ENCODE measurements at places on chromosomes 2 and 18.

GRCh38 chr2:126238251-126238650, 417.7 kb upstream of the GYPC start:
- H3K27ac ChIP-seq: no peak overlapping the region
- no peaks in the 10 kb centered on the region for H3K36me3 ChIP-seq
- H3K27me3 ChIP-seq: no peaks in the 10 kb centered on the region
- no peak overlapping the region for H3K4me3 ChIP-seq

DNA sequence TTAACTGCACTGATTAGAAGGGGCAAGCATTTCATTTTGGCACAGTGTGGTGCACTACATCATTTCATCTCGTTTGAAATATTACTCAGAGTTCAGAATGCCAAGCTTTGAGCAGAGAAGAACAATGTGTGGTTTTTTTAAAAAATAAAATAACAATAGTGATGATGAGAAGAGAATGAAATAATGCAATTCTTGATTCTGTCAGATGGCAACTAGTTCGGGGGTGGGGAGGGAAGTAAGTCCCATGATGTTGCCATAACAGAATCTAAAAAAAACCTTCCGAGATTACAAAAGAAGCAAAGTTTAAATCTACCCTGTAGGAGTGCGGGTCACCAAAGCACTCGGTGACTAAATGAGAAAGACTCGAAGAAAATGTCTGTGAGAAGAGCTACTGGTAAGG, 490.4 kb downstream of the NR4A2 start:
- H3K36me3 ChIP-seq: no peaks in the 10 kb centered on the region
- no peaks in the 10 kb centered on the region for H3K27me3 ChIP-seq
- no peak for DNase-seq
- H3K27ac ChIP-seq: no peak overlapping the region
- H3K4me3 ChIP-seq: no peak overlapping the region

GRCh38 chr2:989781-990467, 39.3 kb downstream of the SNTG2 start:
- no peaks in the 10 kb centered on the region for H3K27me3 ChIP-seq
- peak; percentile 15 for DNase-seq
- peak overlapping the region; percentile 49 for H3K27ac ChIP-seq
- H3K36me3 ChIP-seq: no peaks in the 10 kb centered on the region

DNA sequence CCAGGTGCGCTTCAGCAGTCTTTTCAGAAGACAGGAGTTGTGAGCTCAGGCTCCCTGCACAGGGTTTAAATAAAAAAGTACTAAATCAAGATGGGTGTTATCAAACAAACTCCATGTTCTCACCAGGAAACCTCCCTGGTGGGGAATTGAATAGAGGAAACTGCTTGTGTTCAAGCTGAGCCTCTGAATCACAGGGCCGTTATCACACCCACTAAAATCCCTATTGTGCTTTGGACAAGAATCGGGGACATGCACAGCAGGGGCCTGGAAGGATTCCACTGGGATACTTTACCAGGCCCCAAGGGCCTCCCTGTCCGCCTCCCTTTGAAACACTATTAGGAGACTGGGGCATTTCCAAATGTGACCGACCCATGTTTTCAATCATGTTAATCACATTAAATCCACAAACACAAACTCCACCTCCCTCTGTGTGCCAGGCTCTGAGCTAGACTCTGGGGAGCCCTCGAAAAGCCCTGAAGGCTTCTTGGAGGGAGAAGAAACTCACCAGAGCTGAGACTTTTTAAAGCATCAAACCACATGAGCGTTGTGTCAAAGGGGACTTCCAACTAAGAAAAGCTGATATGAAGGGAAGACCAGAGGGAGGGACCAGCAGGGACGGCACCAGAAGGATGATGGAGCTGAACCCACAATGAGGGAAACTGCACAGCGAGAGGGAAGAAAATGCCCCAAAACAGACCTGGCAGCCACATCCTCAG, 458.7 kb upstream of the ID2 start:
- no peak for DNase-seq
- H3K4me3 ChIP-seq: no peak overlapping the region
- H3K4me1 ChIP-seq: peaks cover 9% of the 10 kb centered on the region
- H3K27me3 ChIP-seq: no peaks in the 10 kb centered on the region

DNA sequence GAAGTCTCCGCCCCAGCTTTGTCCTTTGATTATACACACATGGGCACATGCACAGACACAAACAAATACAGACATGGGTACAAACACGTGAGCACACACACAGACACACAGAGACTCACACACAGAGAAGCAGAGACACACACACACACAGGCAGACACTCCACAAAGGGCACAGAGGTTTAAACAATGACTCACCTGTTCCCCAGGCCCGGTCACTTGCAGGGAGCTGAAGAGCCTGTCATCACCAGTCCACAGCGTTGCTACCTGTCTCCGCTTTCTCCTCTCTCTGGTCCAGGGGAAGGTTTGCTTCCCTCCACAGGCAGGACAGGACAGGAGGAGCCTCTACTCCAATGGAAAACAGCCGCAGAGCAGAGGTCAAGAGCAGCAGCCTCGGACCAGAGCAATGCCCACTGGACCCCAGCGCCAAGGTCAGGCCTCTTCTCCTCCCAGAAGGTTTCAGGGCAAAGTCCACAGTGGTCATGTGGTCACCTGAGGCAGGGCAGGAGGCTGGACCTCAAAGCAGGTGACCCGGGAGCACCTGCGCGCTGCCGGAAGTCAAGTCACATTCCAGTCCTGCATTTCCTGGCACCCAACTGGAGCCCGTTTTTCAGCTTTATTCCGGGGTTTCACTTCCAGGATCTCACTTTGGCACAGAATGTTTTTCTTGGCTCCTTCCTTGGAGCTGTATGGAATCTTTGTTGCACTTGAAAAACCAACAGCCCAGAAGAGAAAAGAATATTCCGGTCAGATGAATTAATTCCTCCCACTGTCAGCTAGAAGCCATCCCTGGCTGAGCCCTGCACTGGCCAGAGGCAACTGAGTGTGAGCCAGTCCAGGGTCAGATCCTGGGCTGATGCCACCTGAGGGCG, at the start of gene RAB17:
Gene RAB17, minus strand, starts transcription at position 463 of the 869 bp plus-strand sequence. CDS start 4,580 bp downstream, outside the sequence.
- peaks cover 11% of the 10 kb centered on the region for H3K27me3 ChIP-seq
- DNase-seq: no peak
- no peak within 1 kb of the TSS for H3K27ac ChIP-seq
- H3K4me1 ChIP-seq: peaks cover 5% of the 10 kb centered on the region
- no peaks in the 10 kb centered on the region for H3K36me3 ChIP-seq
- H3K4me3 ChIP-seq: no peak within 1 kb of the TSS

GRCh38 chr2:96091711-96092572, 24.4 kb downstream of the ADRA2B start:
- H3K27ac ChIP-seq: no peak overlapping the region
- no peaks in the 10 kb centered on the region for H3K27me3 ChIP-seq
- no peaks in the 10 kb centered on the region for H3K4me1 ChIP-seq
- no peak for DNase-seq

GRCh38 chr2:211407076-211407475, 850.7 kb downstream of the CPS1 start:
- no peaks in the 10 kb centered on the region for H3K36me3 ChIP-seq
- no peaks in the 10 kb centered on the region for H3K27me3 ChIP-seq
- H3K4me3 ChIP-seq: no peak overlapping the region
- H3K4me1 ChIP-seq: peaks cover 4% of the 10 kb centered on the region
- DNase-seq: no peak

GRCh38 chr2:86624267-86624547, 542 bp upstream of the RNF103 start:
- peaks cover 7% of the 10 kb centered on the region for H3K4me1 ChIP-seq
- peak overlapping the region; percentile 91 for H3K4me3 ChIP-seq
- no peaks in the 10 kb centered on the region for H3K36me3 ChIP-seq
- DNase-seq: no peak

GRCh38 chr18:79402209-79402576, 6.5 kb downstream of the NFATC1 start:
- no peaks in the 10 kb centered on the region for H3K36me3 ChIP-seq
- H3K27me3 ChIP-seq: peaks cover 26% of the 10 kb centered on the region
- DNase-seq: no peak
- H3K27ac ChIP-seq: no peak overlapping the region
- H3K4me3 ChIP-seq: no peak overlapping the region

GRCh38 chr2:98308068-98308467, 38.2 kb upstream of the CNGA3 start:
- no peak overlapping the region for H3K4me3 ChIP-seq
- no peak overlapping the region for H3K27ac ChIP-seq
- H3K27me3 ChIP-seq: no peaks in the 10 kb centered on the region
- H3K36me3 ChIP-seq: no peaks in the 10 kb centered on the region
- no peaks in the 10 kb centered on the region for H3K4me1 ChIP-seq

DNA sequence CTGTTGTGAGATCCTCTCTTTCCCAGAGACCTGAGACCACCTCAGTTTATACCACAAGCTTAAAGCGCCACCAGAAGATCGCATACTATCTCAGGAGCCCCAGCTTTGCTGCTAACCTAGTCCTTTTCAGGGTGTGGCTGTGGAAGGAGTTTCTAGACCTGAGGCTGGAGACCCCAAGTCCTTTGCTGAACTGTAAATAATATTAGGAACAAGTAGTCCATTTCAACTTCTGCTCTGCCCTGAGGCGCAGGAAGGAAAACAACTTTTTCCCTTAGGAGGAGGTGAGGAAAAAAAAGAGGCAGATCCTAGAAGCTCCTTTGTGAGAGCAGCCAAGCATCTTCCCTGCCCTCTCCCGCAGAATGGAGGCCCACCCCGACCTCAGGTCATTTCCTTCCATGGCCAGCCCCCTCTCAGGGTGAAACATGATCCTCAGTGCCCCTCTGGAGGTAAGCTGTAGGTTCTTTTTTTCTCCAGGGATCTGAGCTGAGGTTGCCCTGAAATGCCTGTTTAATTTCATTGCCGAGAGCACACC, 122.8 kb upstream of the LGALSL start:
- H3K27ac ChIP-seq: peak overlapping the region; percentile 82
- peaks cover 22% of the 10 kb centered on the region for H3K4me1 ChIP-seq
- H3K36me3 ChIP-seq: no peaks in the 10 kb centered on the region
- peak overlapping the region; percentile 19 for H3K4me3 ChIP-seq

DNA sequence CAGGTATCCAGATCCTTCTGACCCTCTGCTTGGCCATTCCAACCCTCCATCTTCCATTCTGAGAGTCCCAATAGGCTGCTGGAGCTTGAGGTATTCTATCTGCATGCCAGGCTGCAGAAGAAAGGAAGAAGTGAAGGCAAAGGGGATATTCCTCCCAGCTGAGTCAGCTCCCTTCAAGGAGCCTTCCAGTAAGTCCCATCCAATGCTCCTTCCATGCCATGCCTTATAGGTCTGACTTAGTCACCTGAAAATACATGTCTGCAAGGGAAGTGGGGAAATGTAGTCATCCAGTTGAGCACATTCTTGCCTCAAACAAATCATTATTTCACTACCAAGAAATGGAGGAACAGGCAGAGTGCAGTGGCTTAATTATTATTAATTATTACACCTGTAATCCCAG, 464.6 kb downstream of the CNTNAP5 start:
- no peaks in the 10 kb centered on the region for H3K4me1 ChIP-seq
- DNase-seq: no peak
- no peak overlapping the region for H3K4me3 ChIP-seq
- H3K27ac ChIP-seq: no peak overlapping the region

DNA sequence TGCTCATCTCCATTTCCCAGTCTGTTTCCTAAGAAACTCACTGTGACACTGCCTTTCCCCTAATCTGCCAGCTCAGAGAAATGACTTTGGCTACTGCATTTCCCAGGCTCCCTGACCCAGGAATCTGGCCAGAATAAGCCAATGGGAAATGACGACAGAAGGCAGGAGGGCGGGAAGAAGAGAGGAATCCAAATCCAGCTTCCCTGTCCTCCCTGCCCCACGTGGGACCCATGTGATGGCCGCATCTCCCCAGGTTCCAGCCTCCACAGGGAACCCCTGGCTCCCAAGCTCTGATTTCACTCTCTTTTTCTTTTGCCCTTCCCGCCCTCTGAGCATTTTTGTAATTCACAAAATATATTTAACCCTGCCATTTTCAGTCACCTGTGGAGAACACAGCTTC, 37.8 kb upstream of the RAB12 start:
- no peaks in the 10 kb centered on the region for H3K36me3 ChIP-seq
- no peaks in the 10 kb centered on the region for H3K4me1 ChIP-seq
- no peak overlapping the region for H3K4me3 ChIP-seq
- H3K27me3 ChIP-seq: no peaks in the 10 kb centered on the region

DNA sequence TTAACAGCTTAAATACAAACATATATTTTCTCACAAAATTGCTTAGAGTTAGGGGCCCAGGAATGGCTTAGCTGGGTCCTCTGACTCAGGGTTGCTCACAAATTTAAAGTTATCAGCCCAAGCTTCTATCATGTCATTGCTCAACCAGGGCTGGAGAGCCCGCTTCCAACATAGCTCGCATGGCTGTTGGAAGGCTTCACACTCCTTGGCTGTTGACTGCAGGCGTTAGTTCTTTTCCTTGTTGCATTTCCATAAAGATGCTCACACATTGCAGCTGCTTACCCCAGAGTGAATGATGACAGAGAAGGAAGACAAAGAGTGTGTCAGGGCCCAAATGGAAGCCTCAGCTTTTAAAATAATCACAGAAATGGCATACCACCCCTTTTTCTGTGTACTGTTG, 62.9 kb upstream of the TFPI start:
- DNase-seq: no peak
- peaks cover 3% of the 10 kb centered on the region for H3K4me1 ChIP-seq
- no peak overlapping the region for H3K4me3 ChIP-seq
- H3K27ac ChIP-seq: no peak overlapping the region

DNA sequence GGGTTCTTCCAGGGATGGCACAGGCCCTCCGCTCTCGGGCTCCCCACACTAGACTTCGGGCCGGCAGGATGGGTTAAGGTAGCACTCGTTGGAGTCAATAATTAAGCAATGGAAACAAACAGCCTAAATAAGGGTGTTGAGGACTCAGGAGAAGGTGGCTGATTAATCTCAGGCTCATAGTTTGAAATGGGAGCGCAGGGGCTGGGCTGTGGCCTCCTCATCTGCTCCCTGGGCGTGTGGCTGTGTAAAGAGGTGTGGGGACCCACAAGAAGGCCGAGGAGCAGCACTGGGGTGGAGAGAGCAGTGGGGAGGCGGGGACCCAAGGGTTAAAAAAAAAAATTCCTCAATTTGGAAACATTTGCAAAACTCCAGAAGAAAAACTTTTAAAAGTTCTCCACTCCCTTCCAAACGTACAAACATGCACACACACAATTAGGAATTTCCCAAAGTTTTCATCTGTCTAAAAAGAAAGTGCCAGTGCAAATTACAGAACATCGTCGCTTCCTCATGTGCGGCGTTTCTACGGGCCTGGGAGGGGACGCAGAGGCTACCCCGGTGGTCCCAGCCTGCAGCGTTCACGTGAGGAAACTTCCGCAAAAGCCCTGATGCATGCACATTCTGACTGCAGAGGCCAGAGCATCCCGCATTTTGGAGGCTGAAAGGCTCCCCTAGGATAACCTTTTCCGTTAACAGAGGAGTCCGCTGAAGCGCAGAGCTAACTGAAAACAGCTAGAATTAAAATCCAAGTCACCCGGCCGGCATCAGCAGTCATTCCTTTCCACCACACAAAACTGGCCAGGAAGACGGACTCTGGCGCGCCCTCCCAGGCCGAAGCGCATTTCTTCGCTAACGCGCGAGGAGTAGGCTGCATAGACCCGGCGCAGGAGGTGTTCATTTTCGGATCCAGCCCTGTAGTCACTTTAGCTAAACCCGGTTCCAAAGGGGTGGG, 1.0 kb upstream of the TUBB6 start:
- peak overlapping the region; percentile 95 for H3K4me3 ChIP-seq
- H3K36me3 ChIP-seq: peaks cover 11% of the 10 kb centered on the region
- peaks cover 20% of the 10 kb centered on the region for H3K27me3 ChIP-seq
- DNase-seq: peak; percentile 53
- no peak overlapping the region for H3K27ac ChIP-seq

- no peak for DNase-seq
- no peaks in the 10 kb centered on the region for H3K36me3 ChIP-seq
- no peak overlapping the region for H3K27ac ChIP-seq
- H3K27me3 ChIP-seq: no peaks in the 10 kb centered on the region
These were observed 129.6 kb downstream of the CELF4 start for GRCh38 chr18:37435996-37436395.

GRCh38 chr2:28321426-28321825, 71.2 kb upstream of the FOSL2 start:
- H3K36me3 ChIP-seq: no peaks in the 10 kb centered on the region
- no peak overlapping the region for H3K4me3 ChIP-seq
- no peaks in the 10 kb centered on the region for H3K27me3 ChIP-seq
- DNase-seq: peak; percentile 71
